ENCODE measurements at places on chromosomes 7 and 10.

GRCh38 chr7:336810-337566 is 47.0 kb downstream of the FOXL3 start:
- DNase-seq: no peak

- DNase-seq: no peak
Observed at GRCh38 chr7:69047151-69047754, 551.0 kb upstream of the AUTS2 start.

DNA sequence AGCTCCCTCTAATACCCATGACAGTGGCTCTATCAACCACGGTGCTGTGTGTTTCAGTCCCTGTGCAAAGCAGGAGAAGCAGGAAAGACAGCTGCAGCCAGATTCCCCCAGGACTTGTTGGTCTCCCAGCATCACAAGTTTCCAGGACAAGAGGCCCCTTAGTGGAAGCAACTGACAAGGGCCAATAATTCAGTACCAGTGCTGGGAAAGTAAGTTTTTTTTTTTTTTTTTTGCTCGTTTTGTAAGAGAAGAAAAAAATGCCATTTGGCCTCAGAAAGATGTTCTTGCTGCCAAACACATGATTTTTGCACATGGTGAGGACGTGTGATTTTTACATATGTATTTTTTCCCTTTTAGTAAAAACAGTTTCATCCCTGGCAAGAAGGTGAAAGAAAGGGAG is 284.2 kb upstream of the ZMIZ1 start:
- DNase-seq: no peak

DNA sequence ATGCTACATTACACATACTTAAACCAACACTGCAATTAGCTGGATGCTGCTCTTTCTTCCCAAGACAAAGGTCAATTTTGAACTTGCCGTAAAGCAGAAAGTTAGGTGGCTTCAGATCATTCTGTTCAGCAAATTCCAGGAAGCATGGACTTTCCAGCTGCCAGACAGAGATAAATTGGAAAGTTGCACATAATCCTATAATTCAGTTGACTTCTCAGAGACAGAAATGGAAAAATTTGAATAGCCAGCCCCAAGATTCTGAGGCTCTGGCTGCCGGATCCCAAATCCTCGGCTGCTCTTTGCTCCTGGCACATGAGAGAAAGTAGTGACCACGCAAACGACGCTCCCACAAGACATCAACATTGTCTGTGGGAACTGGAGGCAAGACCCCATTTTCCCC is 105.0 kb upstream of the VIPR2 start:
- DNase-seq: no peak

DNA sequence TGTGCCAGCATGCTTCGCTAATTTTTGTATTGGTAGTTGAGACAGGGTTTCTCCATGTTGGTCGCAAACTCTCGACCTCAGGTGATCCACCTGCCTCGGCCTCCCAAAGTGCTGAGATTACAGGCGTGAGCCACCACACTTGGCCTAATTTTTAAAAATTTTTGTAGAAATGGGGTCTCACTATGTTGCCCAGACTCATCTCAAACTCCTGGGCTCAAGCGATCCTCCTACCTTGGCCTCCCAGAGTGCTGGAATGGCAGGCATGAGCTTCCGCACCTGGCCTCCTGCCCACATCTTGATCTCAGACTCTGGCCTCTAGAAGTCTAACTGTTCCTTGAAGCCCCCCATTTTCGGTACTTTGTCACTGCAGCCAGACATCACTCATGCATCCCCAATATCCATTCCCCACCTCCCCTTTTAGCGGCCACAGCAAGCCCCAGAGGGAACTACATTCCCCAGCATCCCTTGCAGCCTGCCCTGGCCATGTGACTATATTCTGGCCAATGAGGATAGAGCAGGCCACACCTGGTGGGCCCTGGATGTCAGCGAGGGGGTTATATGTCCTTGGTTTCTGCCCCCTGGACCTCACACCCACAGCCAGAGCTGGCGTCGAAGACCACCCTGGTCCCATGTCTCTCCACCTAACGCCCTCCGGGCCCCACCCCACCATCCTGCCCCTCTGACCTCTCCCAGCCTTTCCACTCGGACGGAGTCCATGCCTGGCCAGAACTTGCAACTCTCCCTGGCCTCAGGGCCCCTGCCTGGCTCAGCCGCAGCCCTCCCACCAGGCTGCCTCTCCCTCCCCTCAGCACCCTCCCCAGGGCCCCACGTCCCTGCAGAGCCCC is 33.8 kb downstream of the MICALL2 start:
- no peak for DNase-seq

GRCh38 chr10:116771101-116771958 is 29.0 kb upstream of the HSPA12A start:
- DNase-seq: no peak

GRCh38 chr7:88689821-88690220 is 69.7 kb upstream of the ZNF804B start:
- no peak for DNase-seq

DNA sequence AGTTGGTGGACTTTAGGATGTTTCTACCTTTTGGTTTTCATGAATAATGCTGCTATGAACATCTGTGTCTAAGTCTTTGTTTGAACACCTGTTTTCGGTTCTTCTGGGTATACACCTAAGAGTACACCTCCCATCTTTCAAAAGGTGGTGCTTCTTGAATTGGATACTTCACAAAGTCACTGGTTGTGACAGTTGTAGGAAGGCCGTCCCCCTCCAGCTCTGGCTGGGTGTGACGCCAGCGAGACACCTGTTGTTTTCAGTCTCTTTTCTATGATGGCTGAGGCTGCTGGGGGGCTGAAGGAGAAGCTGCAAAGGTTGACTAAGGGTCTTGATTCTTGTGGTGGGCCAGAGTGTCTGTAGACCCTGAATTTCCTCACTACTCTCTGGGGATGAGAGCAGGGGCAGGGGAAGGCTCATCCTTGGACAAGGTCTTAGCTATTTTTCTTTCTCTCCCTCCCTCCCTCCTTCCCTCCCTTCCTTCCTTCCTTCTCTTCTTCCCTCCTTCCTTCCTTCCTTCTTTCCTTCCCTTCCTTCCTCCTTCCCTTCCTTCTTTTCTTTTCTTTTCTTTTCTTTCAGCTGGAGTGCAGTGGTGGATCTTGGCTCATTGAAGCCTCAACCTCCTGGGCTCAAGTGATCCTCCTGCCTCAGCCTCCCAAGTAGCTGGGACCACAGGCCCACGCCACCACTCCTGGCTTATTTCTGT is 5.6 kb downstream of the NEURL1 start:
- DNase-seq: no peak

DNA sequence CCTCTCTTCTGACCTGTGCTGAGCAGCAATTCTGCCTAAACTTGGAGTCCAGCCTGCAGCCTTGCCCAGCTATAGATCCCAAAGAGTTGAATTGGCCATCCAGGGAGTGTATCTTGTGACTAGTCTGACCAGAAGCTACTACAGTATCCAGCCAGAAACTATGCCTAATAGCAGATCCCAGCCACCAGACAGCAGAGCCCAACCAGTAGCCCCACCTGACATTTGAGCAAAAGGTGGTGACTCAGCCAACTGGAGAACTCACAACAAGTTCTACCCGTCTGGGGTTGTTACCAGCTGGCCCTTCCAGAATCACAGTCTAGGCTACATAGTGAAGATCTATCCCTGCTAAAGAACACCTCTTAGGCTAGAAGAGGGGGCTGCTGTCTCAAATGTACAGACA is 315.0 kb downstream of the CRPPA start:
- no peak for DNase-seq

DNA sequence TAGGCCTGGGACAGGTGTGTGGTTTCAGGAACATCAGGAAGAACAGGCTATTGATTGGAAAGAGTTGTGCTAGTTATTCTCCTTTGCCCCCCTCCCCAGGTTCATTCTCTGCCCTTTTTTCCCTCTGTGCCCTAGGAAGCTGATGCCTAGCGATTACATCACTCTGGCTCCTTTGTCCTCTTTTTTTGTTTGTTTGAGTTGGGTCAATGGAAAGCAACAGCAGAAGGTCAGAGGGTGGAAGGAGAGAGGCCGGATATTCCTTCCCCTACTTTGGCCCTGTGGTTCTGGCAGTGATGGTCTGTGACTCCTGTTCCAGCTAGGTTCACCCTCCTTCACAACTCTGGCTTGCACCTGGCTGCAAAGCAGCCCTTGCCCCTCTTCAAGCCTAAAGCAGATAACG is 18.9 kb downstream of the LOXL4 start:
- DNase-seq: no peak

GRCh38 chr10:22580711-22581110 is 133.7 kb downstream of the PIP4K2A start:
- no peak for DNase-seq

GRCh38 chr10:119651514-119652360 is 557 bp downstream of the BAG3 start:
- no peak for DNase-seq

GRCh38 chr7:39091774-39092173 is 114.1 kb downstream of the POU6F2 start:
- no peak for DNase-seq

- no peak for DNase-seq
Observed at GRCh38 chr10:69835875-69836730, 34.4 kb downstream of the COL13A1 start.

DNA sequence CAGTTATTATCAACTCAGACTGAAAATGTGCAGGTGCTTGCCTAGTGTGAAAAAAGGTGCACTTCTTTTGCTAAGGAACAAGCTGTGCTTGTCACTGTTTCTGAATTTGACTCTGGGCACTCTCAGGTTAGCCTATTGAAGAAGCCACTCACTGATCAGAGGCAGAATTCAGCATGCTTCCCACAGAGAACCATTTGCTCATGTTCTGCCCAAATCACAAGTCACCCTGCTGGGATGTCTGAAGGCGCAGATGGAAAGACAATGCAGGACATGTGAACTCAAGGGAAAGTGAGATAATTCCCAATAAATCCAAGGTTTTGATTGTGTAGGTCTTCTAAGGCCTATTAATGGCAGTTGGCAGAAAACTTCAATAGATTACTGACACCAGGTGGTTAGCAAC is 47.8 kb upstream of the CSTF2T start:
- DNase-seq: no peak

GRCh38 chr7:108488768-108489538 is 32.7 kb upstream of the NRCAM start:
- no peak for DNase-seq

DNA sequence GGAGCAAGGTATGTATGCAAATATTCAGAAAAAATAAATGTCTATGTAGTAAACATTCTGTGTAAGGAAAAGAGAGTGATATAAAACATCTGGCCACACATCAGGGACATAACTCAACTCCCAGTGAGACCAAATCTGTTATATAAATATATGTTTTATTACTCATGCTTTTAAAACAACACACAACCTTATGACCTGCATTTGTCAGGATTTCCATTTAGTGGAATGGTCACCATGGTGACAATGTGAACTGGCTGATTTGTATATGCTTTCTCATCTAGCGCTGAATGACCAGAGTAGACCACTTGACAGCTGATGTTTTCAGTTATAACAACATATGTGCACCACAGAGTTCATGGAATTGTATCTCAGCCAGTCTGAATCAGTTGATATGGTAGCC is 551.7 kb downstream of the HTR7 start:
- DNase-seq: no peak

- no peak for DNase-seq
Observed at GRCh38 chr7:768881-769504, 41.9 kb upstream of the PRKAR1B start.

GRCh38 chr10:77293773-77294172 is 343.8 kb downstream of the KCNMA1 start:
- DNase-seq: no peak

- DNase-seq: no peak
Observed at GRCh38 chr7:127918130-127918529, 113.1 kb downstream of the LRRC4 start.

GRCh38 chr7:129122751-129123509 is 21.6 kb upstream of the TSPAN33 start:
- no peak for DNase-seq

DNA sequence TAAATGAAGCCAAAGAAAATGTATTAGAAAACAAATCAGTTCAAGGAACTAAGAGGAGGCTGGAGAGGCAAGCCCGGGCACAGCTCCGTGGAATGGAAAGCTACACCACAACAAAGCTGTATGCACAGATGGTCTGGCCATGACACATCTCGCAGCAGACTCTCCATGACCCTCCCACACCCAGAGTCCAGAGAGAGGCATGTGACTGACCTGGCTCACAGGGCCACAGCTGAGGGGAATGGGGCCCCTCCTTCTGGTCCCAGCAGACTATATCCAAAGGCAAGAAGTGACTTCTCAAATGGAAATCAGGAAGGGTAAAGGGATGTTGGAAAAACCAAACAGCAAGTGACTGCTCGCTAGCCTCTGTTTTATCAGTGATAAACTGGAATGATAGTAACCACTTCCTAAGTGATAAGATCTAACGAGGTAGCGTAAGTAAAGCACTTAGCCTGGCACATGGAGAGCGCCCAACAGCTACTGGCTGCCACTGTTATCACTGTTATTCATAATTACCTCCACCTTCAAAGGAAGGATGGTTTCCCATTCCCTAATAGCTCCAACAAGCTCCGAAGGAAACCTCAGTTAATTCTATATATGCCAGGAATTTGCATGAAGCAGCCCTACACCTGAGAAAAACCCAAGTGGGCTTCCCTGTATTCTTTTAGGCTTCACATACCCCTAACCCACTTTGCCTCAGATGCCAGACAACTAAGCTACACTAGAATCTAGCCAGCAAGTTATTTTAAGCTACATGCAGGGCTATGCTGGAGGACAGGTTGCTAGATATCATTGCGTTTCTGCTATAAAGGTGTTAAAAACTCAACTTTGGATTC is 8.4 kb downstream of the OSBPL3 start:
- DNase-seq: no peak

DNA sequence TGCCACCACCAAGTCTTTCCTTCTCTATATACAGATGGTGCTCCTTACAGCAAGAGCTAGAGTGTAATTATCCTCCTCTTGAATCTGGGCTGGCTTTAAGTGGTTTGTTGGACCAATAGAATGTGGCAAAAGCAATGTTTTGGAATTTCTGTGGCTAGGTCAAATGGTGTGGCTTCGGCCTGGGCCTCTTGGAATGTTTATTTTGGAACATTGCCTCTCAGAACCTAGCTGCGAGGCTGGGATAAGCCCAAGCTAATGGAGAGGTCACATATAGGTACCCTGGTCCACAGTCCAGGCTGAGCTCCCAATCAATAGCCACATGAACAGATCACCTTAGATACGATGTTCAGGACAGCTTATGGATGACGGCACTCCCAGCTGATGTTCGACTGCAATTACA is 556.7 kb downstream of the TYW1 start:
- no peak for DNase-seq

GRCh38 chr7:133118261-133118660 is 36.4 kb upstream of the CHCHD3 start:
- DNase-seq: no peak

DNA sequence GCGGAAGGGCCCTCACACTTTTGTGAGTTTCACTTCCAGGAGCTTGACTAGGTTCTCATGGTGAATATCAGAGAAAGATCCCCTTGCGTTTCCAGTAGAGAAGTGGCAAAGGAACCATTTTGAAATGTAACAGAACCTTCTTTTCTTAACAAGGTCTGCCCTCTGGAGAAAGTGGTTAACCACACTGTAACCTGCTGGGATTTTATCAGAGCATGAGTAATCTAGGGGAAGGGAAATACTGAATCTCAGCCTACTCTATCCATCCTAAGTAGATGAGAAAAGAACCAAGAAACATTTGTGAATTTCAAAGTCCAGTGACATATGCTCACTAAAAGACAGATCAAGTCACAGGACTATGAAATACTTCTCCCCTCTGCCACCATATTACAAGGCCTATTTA is 235.5 kb downstream of the ZEB1 start:
- no peak for DNase-seq

GRCh38 chr10:73974309-73974946 is 23.5 kb upstream of the VCL start:
- no peak for DNase-seq
